ENCODE measurements at places on chromosomes 11 and 22. TPM values are rescaled to one million over a fixed set of nuclear protein-coding genes. Genes with fewer than 3 reads are reported as not detected.

The POU2AF2 gene
- total RNA-seq = not detected

DNA sequence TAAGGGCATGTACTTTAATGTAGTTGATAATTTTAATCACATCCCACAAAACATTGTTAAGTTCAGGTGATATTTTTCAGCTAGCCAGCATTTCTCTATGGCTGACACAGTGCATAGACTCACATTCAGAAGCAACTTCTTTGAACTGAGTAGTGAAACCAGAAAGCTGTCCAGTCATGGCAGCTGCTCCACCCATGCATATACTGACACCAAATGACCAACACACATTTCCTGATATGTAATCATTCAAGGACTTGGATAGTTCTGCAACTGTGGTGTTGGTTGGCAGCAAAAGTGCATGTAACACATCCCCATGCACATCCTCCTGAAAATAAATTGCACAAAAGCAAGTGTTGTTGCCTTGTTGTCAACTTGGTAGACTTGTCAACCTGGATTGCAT, 39.7 kb downstream of the CALCA start:
- no peak for DNase-seq

The RIC3 gene
- 0.39 TPM for total RNA-seq

DNA sequence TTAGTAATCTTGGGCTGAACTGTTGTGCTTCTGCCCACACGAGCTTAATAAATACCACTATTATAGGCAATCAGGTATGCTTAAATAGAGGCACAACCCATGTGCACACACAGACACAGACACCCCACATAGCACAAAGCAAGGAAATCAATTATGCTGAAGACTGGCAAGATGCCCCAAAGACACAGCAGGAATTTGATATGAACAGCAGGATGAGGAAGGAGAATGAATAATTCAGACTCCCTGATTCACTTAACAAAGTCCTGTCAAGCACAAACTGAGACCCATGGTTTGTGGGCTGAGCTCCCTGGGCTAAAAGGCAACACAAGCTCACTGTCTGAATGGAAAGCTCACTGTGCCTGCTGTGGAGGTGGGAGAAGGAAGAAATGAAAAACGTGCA, 42.5 kb downstream of the RBFOX2 start:
- no peak for DNase-seq

DNA sequence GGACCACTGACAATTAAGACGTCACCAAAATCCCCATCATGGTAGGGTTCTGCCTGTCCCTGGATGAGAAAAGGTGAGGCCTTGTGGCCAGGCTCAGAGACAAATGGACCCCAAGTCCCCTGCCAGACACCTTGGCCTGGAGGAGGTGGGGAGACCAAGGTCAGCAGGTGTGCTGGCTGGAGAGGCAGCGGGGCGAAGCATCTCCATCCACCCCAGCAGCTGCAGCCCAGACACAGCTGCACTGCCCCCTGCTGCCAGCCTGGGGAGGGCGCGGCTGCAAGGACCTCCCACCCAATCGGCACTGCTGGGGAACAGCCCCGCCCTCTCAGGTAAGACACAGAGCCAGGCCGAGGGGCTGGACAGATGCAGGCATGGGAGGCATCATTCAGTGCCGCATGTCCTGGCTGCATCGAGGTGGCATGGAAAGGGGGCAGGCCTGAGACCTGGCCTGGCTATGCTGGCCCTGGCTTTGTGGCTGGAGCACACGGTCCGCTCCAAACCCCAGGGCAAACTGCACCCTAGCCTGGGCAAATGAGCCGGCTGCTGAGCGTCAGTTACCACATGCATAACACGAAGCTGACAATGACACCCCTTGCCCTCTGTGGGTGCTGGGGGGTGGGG, 12.2 kb upstream of the MFNG start:
- DNase-seq = no peak

The PDGFD gene
- 0.11 TPM for total RNA-seq

The BATF2 gene
- total RNA-seq = 0.28 TPM

The CACNA1I gene
- not detected for total RNA-seq

DNA sequence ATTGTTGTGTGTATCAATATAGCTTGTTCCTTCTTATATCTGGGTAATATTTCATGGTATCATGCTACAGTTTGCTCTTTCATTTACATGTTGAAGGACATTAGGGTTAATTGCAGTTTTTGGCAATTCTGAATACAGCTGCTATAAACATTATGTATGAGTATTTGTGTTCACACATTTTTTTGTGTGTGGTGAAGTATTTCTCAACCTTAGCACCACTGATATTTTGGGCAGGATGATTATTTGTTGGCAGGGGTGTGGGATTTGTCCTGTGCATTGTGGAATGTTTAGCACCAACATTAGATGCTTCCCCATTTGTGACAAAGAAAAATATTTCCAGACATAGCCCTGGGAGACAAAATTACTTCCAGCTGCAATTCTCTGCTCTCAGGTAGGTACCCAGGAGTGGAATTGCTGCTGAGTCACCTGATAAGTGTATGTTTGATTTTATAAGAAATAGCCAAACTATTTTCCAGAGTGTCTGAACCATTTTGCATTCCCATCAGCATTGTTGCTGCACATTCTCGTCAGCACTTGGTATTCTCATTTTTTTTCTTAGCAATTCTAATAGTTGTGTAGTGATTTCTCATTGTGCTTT, 128.2 kb downstream of the SNX19 start:
- DNase-seq = no peak

DNA sequence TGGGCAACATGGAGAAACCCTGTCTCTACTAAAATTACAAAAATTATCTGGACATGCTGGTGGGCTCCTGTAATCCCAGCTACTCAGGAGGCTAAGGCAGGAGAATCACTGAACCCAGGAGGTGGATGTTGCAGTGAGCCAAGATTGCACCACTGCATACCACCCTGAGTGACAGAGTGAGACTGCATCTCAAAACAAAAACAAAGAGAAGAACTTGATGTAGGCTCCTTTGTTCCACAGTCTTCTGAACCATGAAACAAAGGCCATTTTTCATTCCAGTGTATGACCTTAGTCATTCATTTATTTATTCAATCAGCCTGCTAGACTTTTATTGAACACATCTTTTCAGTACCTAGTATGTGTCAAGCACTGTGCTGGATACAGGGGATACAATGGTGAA, 369.6 kb downstream of the FAT3 start:
- DNase-seq = no peak

GRCh38 chr22:42855721-42856120, 1.4 kb downstream of the ARFGAP3 start:
- DNase-seq = no peak

GRCh38 chr11:35337136-35337913, 82.0 kb downstream of the SLC1A2 start:
- peak; percentile 98 for DNase-seq

GRCh38 chr22:33049119-33049729, 9.0 kb downstream of the SYN3 start:
- DNase-seq = no peak

The OR5A1 gene
- not detected for total RNA-seq

DNA sequence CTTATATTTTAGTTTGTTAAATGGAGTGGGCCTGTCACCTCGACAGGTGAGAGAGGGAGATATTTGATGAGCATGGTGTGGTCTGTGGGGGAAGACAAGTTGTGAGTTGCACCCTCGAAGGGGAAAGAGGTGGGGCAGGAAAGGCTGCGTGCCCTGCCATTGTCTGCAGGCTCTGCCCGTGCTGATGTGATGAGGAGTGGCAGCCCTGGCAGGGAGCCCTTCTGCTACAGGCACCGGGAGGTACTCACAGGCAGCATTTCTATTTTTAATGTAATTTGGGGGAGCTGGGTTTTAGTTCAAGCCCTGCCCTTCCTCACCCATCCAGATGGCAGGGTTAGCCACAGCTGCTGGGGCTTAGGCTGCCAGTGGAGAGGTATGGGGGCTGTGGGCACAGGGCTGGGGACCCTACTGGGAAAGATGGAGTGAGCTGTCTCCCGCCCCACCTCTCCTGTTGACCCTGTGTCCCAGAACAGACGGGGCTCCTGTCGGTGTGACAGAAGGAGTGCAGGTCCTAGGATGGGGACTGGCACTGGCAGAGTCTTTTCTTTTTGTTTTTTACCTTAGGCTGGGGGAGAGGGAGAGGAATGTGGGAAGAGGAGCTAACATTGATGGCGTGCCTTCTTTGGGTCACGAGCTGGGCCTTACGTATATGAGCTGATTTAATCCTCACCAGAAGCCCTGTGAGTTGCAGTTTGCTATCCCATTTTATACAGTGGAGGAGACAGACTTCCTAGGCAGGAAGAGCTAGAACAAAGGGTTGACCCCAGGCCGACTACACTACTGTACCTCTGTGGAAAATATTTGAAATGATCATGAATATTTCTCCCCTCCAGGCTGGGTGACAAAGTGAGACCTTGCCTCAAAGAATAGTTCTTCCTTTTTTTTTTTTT, 51.6 kb downstream of the CEP164 start:
- no peak for DNase-seq

DNA sequence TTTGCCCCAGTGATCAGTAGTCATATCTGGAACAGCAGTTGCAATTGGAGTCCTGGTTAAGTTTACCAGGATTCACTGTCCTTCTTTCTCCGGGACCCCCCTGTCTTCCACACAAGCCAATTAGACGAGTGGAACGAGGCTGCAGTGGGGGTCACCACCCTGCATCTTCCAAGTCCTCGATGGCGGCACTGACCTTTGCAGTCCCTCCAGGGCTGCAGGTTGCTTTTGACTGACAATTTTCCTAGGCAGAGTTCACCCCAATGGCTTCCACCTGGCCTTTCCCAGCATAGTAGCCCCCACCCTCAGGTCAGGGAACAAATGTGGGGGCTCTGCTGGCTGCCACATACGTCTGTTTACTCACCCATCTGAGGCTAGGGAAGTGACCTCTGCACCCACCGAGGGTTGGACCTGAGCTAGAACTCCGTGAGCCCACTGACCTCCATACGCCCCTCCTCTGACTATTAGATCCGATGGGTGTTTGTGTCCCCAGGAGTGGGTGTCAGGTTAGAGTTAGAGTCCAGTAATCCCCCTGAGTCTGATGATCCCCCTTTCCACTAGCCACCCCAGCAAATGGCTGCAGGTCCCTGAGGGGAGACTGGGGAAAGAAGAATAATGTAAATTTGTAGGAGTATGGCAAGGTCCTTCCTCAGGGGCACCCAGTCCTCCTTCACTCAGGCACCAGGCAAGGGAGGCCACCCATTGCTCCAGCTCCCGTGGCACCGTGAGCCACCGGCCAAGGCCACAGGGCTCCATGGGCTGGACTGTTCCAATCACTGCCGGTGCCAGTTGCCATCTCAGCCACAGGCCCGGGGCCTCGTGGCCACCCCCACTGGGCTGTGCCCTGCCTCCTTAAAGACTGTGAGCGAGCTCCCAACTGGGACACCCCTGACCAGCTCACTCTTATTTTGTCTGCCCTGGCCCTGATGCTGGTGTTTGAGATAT, 5.5 kb downstream of the C11orf21 start:
- DNase-seq = no peak
